Stimulated activated CD8-positive, alpha-beta memory T cell treated with anti-CD3 and anti-CD28 coated beads, Interleukin-4, amount 100 ng/mL, for 24 hours (primary cell): ENCODE measurements at places on chromosomes 1 and 21.
A peak's percentile ranks its signal among the peaks of the same experiment; 100 is the strongest.

GRCh38 chr1:31441558-31441957, 28.5 kb downstream of the SERINC2 start:
- no peak for DNase-seq

DNA sequence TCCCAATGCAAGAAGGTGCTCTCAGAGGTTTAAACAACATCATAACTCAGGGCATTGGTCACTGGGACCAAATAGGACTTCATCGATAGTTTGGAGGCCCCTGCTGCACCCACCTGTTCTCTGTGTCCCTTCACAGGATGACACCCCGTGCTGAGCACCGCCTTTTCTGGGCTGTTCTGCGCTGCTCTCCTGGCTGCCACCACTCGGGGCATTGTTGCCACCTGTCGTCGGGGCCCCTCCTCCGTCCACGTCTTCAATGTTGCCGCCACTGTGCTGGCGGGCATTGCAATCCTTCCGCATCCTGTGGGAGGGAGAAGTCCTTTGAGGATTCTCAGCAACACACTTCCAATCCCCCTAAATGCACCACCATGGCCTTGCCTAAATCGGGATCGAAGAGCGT, 47.7 kb downstream of the NTPCR start:
- no peak for DNase-seq

DNA sequence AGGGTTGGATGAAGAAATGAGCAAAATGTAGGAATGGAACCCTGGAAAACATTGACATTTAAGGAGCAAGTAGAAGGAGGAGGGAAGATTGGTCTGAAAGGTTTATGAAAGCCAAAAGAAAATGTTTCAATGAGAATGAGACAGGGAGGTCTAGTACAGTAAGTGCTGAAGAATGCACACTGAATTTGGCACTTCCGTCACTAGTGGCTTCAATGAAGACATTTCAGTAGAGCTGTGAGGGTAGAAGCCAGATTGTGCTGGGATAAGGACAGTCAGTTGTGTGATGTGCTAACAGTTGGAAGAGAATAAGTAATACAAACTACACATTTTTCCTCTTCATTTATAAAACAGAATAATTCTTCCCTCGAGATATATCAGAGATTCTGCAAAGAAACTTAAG, 17.1 kb downstream of the THEM4 start:
- no peak for DNase-seq

- DNase-seq = no peak
Measured at GRCh38 chr1:224141693-224142092, 27.8 kb downstream of the FBXO28 start.

DNA sequence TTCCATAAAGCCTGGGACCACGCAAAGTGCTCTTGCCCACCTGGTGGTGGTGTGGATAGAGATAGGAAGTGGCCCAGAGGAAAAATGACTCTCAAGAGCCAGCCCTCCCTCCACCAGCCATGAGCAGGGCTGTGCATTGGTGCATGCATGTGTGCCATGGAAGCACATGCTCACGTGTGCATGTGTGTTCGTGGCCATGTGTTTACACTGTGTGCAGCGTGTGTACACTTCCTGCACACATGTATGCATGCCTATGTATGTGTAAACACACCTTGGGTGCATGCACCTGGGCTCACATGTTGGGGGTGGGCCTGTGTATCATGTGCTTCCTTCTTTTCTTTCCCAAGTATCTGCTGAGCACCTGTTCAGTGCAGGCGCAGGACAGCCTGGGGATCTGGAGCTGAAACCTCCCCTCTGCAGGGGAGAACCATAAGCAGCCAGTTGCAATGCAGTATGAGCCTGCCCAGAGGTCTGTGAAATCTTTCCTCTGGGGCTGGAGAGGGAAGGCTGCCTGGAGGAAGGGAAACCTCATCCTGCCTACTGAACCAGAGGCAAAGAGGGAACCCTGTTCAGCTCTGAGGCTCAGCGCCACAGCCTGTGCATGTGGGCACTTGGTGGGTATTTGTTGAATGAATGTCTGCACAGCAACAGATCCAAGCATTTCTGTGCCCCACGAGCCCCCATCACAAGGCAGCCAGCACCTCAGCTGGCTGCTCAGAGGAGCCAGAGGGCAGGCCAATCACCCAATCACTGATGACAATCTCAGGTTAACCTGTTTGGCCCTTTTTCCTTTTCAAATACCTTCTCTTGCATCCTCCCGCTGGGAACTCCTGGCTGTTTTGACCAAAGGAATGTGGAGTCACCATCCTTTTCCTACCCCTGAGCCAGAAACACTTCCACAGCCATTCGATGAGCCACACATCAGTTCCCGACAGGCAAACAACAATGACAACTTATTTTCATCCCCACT, 327.0 kb downstream of the NPHP4 start:
- no peak for DNase-seq

- DNase-seq = no peak
Measured at GRCh38 chr1:77313491-77313890, 31.7 kb downstream of the AK5 start.

DNA sequence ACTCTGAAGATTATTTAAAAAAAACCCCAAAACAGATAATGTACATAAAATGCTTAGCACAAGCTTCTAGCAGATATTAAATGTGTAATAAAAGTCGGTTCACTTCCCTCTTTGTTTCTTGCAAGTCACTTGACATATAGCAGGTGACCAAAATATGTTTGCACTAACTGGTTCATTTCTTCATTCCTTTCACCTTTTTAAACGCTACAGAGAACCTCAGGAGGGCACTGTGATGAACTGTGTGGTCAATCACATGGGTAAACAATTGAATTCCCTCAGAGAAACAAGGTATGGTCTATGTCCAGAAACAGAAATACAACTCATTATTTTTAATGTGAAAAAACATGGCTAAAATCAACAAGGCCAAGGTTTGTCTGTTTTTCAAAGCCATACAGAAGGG, 51.3 kb upstream of the BCL10 start:
- DNase-seq = no peak

DNA sequence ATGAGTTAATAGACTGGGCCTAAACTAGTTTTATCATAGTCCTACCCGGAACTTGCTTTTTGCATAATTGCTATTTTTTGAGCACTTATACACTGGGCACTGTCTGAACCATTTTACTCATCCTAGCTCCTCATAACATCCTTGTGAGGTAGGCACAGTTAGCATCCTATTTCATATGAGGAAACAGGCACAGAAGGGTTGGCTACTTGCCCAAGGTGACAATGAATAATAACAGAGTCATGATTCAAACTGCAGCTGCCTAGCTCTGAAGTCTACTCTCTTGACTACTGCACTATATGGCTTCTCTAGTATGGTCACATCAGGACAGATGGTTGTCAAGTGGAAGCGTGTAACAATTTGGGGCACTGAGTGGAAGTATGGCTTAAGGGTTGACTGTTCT, 18.2 kb upstream of the RC3H1 start:
- DNase-seq = no peak

DNA sequence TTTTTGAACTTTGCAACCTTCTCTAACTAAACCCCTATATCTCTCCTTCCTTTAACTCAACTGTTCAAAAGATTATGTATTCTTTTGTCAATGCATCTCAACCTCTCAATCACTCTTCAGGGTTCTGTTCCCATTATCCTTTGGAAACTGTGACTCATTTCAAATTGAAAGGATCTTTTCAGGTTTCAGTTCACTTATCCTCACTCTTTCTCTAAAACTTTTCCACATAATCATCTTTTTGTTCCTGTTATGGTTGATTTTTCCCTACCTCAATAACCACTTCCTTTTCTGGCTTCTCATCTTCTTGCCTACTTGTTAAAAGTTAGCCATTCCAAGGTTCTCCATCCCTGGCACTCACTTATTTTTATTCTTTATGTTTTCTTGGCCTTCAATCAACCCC, 56.2 kb upstream of the NUF2 start:
- no peak for DNase-seq

GRCh38 chr1:21027805-21028204, 148.9 kb downstream of the EIF4G3 start:
- no peak for DNase-seq

DNA sequence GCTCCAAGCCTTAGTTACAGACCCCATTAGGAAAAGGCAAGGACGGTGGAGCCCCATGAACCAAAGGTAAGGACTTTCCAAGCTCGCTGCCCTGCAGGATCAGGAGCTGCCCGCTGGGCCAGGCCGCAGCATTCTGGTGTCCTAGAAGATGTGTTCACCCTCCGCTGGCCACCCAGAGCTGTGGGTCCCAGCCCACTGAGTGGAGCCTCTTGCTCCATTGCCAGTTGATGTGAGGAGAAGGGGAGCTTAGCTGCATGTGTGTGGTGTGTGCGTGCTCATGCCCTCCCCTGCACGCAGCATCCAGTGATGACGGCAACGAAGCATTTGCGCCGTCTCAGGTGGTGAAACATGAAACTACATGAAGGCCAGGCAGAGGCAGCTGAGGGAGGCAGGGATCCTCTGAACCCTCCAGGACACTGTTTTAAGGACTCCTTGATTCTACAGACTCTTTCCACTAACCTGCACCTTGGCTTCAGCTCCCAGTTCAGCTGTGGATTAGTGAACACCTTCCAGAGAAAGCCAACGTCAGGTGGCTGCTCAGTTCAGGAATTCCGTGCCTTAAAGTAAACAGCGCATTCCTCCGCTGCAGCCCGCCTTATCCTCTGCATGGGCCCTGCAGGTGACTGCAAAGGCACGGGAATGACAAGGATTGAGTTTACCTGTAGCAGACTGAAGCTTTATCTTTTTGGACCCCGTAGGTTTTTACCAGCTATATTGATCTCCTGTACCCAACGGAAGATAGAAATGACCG, 48.7 kb downstream of the SMYD2 start:
- DNase-seq = no peak

DNA sequence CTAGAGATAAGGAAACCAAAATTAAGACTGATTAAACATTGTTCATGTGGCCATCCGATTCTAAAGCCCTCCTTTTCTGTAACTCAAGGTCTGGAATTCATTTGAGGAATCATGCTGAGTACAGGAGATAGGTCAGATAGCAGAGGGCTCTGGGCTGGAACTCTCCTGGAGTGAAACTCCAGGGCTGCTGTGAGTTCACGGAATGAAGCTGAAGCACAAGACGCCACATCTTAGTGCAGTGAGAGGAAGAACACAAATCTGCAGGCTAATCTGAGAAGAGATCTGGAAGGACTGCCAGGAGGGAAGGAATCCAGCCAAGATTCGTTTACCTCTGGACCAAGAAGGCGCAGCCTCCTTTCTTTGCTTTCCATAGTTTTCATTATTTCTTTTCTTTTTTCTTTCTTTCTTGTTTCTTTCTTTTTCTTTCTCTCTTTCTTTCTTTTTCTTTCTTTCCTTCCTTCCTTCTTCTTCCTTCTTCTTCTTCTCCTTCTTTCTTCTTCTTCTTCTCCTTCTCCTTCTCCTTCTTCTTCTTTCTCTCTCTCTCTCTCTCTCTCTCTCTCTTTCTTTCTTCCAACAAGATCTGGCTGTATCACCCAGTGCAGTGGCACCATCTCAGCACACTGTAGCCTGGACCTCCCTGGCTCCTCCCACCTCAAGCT, 74.8 kb upstream of the ATP1B1 start:
- no peak for DNase-seq

DNA sequence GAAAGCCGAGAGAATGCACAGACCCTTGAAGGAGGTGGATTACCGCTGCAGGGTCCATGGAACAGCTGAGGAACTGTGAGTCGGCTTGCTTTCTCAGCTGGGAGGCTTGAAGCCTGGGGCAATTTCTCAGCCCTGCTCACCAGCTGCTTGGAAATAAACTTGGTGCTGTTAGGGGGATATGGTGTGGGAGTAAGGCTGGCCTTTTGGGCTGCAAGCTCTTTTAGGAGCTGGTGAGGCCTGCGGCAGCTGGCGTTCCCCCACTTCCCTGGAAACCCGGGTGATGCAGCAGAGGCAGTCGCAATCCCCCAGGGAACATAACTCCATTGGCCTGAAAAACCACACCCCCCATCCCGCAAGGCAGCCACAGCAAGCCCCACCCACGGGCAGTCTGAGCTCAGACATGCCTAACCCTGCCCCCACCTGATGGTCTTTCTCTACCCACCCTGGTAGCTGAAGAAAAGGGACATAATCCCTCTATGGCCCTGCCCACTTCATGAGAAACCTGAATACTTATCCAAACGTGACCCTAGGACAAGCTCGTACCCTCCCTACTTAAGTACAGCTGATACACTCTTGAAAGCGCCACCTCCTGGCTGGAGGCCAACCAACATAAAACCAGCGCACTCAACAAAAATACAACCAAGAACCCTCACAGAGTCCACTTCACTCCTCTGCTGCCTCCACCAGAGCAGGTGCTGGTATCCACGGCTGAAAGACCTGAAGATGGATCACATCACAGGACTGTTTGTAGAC, 1995.8 kb downstream of the NCAM2 start:
- no peak for DNase-seq

DNA sequence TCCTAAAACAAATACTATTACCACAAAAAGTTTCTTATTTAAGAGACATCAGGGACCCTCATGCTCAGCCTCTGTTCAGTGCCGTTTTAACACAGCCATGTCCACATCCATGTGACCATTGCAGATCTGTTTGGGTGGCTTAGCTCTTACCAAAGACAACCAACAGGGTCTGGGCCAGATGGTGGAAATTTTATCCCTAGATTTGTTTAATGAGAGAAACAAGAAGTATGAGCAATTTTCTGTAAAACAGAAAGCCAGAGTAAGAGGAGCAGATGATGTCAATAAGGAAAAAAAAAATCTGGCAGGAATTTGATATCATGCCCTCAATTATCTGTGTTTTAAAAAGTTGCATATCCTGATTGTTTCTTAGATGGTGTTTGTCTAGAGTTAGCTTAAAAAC, 299.9 kb downstream of the TM2D1 start:
- no peak for DNase-seq

DNA sequence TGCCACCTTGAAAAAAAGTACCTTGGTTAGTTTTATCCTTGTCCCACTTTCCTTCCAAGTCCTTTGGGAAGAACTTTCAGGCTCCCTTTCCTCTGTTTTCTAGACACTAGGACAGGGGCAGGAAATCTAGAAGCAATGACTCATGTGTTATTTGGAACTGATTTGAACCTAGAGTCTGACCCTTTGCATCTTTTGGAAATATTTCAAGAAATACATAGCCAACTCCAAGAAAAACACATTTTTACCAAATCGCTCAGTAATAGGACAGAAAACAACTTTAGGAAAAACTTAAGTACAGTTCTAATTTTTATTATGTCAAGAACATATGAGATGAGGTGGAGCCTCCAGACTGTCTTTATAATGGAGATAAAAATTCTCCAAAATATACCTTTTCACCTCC, 292.4 kb downstream of the PTBP2 start:
- no peak for DNase-seq

GRCh38 chr21:38173276-38174035, 83.3 kb upstream of the KCNJ15 start:
- no peak for DNase-seq

GRCh38 chr1:173409613-173410012, 67.5 kb upstream of the PRDX6 start:
- no peak for DNase-seq

GRCh38 chr1:21782349-21782867, 541 bp downstream of the USP48 start:
- peak; percentile 21 for DNase-seq
